Activated CD4-positive, alpha-beta memory T cell treated with anti-CD3 and anti-CD28 coated beads for 36 hours (primary cell): ENCODE measurements at places on chromosomes 2 and 18.
A peak's percentile ranks its signal among the peaks of the same experiment; 100 is the strongest.

- no peak for DNase-seq
- H3K27me3 ChIP-seq: no peaks in the 10 kb centered on the region
- H3K36me3 ChIP-seq: peaks cover 12% of the 10 kb centered on the region
- peaks cover 33% of the 10 kb centered on the region for H3K4me1 ChIP-seq
- peak overlapping the region; percentile 89 for H3K4me3 ChIP-seq
Observed at GRCh38 chr18:47149457-47150028, 757 bp downstream of the HDHD2 start.

- no peak overlapping the region for H3K4me3 ChIP-seq
- DNase-seq: no peak
- no peaks in the 10 kb centered on the region for H3K27me3 ChIP-seq
- H3K36me3 ChIP-seq: no peaks in the 10 kb centered on the region
Observed at GRCh38 chr2:23453836-23454460, 69.0 kb downstream of the KLHL29 start.

- no peaks in the 10 kb centered on the region for H3K4me1 ChIP-seq
- no peak overlapping the region for H3K4me3 ChIP-seq
- H3K27ac ChIP-seq: no peak overlapping the region
- H3K36me3 ChIP-seq: no peaks in the 10 kb centered on the region
- DNase-seq: no peak
Observed at GRCh38 chr2:224133387-224133786, 94.3 kb upstream of the SERPINE2 start.

DNA sequence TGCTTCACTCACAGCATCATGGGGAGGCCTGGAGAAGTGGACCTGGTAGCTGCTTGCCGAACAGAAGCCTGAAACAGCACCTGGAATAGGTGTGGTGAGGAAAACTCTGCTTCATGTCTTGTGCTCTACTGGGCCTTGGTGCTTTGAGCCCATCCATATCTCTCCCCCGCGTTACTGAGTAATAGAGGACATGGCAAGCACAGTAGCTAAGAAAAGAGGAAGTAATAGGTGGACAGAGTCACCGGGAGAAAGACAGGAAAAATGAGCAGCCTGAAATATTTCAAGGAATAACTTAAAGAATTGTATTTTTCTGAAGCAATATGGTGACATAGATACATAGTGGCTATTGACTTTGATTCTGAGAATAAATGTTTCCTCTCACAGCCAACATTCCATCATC, 14.0 kb upstream of the HNMT start:
- H3K36me3 ChIP-seq: no peaks in the 10 kb centered on the region
- H3K4me3 ChIP-seq: no peak overlapping the region
- no peaks in the 10 kb centered on the region for H3K27me3 ChIP-seq
- no peak overlapping the region for H3K27ac ChIP-seq
- peaks cover 7% of the 10 kb centered on the region for H3K4me1 ChIP-seq

- DNase-seq: no peak
- no peaks in the 10 kb centered on the region for H3K4me1 ChIP-seq
- peak within 1 kb of the TSS; percentile 40 for H3K4me3 ChIP-seq
- H3K27ac ChIP-seq: no peak within 1 kb of the TSS
- H3K27me3 ChIP-seq: peaks cover 9% of the 10 kb centered on the region
Observed at GRCh38 chr18:14747513-14748474, at the start of gene ANKRD30B. Gene ANKRD30B (plus strand): TSS chr18:14748172. CDS start chr18:14748420, 248 bp downstream.

- no peaks in the 10 kb centered on the region for H3K36me3 ChIP-seq
- H3K27me3 ChIP-seq: no peaks in the 10 kb centered on the region
- no peak for DNase-seq
Observed at GRCh38 chr2:164257742-164258141, 363.5 kb downstream of the GRB14 start.

GRCh38 chr2:238321467-238321866, 1.1 kb downstream of the TRAF3IP1 start:
- H3K27ac ChIP-seq: no peak overlapping the region
- no peaks in the 10 kb centered on the region for H3K27me3 ChIP-seq
- peaks cover 19% of the 10 kb centered on the region for H3K4me1 ChIP-seq
- peak overlapping the region; percentile 60 for H3K4me3 ChIP-seq

GRCh38 chr18:59068276-59069071, 71.2 kb upstream of the SEC11C start:
- no peak for DNase-seq
- no peaks in the 10 kb centered on the region for H3K36me3 ChIP-seq

- H3K4me3 ChIP-seq: no peak overlapping the region
- H3K27ac ChIP-seq: no peak overlapping the region
- H3K27me3 ChIP-seq: peaks cover 16% of the 10 kb centered on the region
- no peaks in the 10 kb centered on the region for H3K36me3 ChIP-seq
- no peak for DNase-seq
- H3K4me1 ChIP-seq: no peaks in the 10 kb centered on the region
Observed at GRCh38 chr2:26613241-26614215, 27.6 kb downstream of the CIB4 start.

DNA sequence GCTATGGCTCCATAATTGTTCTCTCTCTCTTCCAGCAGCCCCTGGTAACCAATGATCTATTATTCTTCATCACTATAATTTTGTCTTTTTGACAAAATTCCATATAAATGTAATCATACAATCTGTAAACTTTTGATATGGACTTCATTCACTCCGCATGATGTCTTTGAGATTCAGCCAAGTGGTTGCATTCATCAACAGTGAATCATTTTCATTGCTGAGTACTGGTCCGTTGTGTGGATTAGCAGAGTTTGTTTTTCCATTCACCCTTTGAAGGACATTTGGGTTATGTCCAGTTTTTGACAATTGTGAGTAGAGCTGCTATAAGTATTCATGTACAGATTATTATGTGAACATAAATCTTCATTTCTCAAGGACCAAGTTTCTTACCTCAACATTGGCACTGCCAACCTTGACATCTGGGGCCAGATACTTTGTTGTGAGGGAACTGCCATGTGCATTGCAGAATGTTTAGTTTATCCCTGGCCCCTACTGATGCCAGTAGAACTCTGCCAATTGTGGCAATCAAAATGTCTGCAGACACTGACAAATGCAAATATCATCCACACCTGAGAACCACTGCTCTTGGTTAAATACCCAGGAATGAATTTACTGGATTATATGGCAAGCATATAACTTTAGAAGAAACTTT, 48.4 kb upstream of the BCL2L11 start:
- no peaks in the 10 kb centered on the region for H3K4me1 ChIP-seq
- peaks cover 2% of the 10 kb centered on the region for H3K36me3 ChIP-seq
- H3K27ac ChIP-seq: no peak overlapping the region
- no peak for DNase-seq
- H3K4me3 ChIP-seq: no peak overlapping the region
- peaks cover 27% of the 10 kb centered on the region for H3K27me3 ChIP-seq

DNA sequence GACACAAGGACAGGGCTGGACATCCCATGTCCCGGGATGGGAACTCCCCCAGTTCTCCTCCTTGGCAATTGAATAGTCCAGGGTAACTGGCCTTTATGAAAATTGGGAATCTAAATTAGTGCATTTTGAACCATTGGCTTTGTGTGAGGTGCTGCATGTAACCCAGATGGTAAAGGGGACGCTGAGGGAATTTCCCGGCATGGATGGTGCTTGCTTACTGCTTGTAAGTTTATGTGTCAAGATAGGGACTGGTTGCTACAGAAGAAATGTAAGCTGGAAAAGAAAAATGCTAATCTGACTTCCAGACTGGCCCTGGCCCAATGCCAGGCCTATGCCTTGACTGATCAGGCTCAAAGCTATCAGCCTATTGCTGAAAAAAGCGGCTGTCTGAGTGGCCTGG, 1096.7 kb upstream of the DDX18 start:
- no peaks in the 10 kb centered on the region for H3K4me1 ChIP-seq
- no peak overlapping the region for H3K27ac ChIP-seq
- H3K27me3 ChIP-seq: no peaks in the 10 kb centered on the region

DNA sequence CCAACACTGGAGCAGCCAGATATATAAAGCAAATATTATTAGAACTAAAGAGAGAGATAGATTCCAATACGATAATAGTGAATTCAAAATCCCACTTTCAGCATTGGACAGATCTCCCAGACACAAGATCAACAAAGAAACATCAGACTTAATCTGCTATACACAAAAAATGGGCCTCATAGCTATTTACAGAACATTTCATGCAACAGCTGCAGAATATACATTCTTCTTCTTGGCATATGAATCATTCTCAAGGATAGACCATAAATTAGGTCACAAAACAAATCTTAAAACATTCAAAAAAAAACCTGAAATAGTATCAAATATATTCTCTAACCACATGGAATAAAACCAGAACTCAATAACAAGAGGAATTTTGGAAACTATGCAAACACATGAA, 23.8 kb upstream of the BAZ2B start:
- H3K27me3 ChIP-seq: no peaks in the 10 kb centered on the region
- no peak overlapping the region for H3K4me3 ChIP-seq
- no peak overlapping the region for H3K27ac ChIP-seq
- no peaks in the 10 kb centered on the region for H3K4me1 ChIP-seq
- no peak for DNase-seq

DNA sequence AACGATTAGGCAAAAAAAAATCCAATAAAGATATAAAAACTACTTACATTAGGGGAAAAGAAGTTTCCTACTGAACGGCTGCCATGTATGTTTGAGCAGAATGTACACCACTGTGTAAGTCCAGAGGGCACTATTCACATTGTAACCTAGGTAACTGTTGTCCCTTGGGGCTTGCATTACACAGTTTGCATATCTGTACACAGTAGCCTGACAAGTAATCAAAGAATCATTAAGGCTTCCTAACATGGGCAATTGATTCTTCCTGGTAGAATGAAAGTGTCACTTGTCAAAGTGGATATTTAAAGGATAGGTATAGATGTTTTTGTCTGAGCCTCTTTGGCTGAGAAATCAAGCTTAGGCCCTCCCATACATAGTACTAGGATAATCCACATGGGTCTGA, 39.1 kb downstream of the PLEK start:
- peaks cover 12% of the 10 kb centered on the region for H3K4me1 ChIP-seq
- no peak overlapping the region for H3K4me3 ChIP-seq
- DNase-seq: no peak
- H3K27ac ChIP-seq: no peak overlapping the region
- peaks cover 4% of the 10 kb centered on the region for H3K27me3 ChIP-seq
- peaks cover 9% of the 10 kb centered on the region for H3K36me3 ChIP-seq

DNA sequence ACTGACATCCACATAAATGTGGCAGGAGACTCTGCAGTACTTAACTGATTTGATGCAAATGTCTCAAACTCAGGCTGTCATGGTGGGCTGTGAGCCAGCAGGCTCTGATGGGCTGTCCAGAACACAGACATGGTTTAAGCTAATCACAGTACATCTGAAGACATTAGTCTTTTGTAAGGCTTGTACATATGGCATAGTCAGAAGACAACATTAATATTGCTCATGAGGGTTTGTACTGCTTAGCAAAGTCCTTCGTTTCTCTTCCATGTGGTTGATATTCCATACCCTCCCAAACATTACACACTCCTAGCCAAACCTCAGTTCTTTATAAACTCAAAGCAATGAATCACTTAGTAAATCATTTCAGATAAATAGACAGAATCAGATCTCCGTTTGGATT, 330.6 kb downstream of the RND3 start:
- no peaks in the 10 kb centered on the region for H3K27me3 ChIP-seq
- H3K36me3 ChIP-seq: no peaks in the 10 kb centered on the region

GRCh38 chr2:107592280-107592624, 234.4 kb upstream of the RGPD4 start:
- H3K27ac ChIP-seq: no peak overlapping the region
- H3K4me3 ChIP-seq: no peak overlapping the region
- H3K36me3 ChIP-seq: no peaks in the 10 kb centered on the region

- H3K36me3 ChIP-seq: peaks cover 2% of the 10 kb centered on the region
- H3K4me1 ChIP-seq: no peaks in the 10 kb centered on the region
- no peak overlapping the region for H3K27ac ChIP-seq
- no peaks in the 10 kb centered on the region for H3K27me3 ChIP-seq
- H3K4me3 ChIP-seq: no peak overlapping the region
Observed at GRCh38 chr2:46135228-46135855, 161.9 kb upstream of the EPAS1 start.

DNA sequence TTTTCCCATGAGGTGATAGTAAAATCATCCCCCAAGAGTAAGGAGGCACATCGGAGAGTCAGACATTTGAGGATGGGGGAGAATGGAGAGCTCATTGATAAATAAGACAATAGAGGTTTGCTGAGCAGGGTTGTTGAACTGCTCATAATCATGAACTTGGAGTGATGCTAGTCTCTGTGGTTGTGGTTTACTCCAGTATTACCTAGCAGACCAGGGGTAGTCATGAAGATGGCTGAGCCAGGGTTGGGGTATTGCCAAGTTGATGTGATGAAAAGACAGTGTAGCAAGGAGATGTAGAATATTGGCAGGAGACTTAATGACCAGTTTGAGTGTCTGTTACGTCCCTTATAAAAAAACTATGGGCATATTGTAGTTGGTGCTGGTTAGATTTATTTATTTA, 25.4 kb downstream of the CYBRD1 start:
- DNase-seq: no peak
- peaks cover 2% of the 10 kb centered on the region for H3K27me3 ChIP-seq
- no peak overlapping the region for H3K4me3 ChIP-seq
- no peaks in the 10 kb centered on the region for H3K4me1 ChIP-seq
- no peaks in the 10 kb centered on the region for H3K36me3 ChIP-seq

- DNase-seq: no peak
- peaks cover 7% of the 10 kb centered on the region for H3K4me1 ChIP-seq
- H3K27ac ChIP-seq: no peak overlapping the region
- H3K27me3 ChIP-seq: peaks cover 1% of the 10 kb centered on the region
- no peak overlapping the region for H3K4me3 ChIP-seq
- H3K36me3 ChIP-seq: no peaks in the 10 kb centered on the region
Observed at GRCh38 chr2:112699984-112700667, 20.7 kb upstream of the NT5DC4 start.

- no peaks in the 10 kb centered on the region for H3K27me3 ChIP-seq
- H3K27ac ChIP-seq: no peak overlapping the region
- H3K4me1 ChIP-seq: no peaks in the 10 kb centered on the region
Observed at GRCh38 chr2:79670198-79670597, 157.3 kb downstream of the CTNNA2 start.

DNA sequence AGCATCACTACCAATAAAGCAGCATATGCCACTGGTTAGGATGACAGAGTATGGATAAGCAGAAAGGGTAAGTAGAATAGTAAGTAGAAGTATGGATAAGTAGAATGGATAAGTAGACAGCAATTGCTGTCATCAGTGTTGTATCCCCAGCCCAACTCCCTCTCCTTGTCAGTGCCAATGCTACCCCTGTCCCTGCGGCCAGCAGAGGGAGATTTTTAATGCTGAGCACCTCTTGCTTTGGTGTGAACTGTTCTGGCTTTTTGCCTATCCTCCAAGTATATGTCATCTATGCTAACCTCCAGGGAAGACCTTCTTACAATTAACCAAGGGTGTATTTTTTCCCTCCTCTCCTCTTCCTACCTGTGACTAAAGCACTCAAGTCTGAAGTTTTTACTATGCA, 136.7 kb upstream of the SPHKAP start:
- H3K36me3 ChIP-seq: no peaks in the 10 kb centered on the region
- H3K4me1 ChIP-seq: no peaks in the 10 kb centered on the region
- no peak for DNase-seq

GRCh38 chr2:43853141-43854081, 14.6 kb downstream of the ABCG8 start:
- H3K27ac ChIP-seq: no peak overlapping the region
- peaks cover 24% of the 10 kb centered on the region for H3K27me3 ChIP-seq
- no peak overlapping the region for H3K4me3 ChIP-seq
- H3K36me3 ChIP-seq: no peaks in the 10 kb centered on the region
- H3K4me1 ChIP-seq: no peaks in the 10 kb centered on the region
